ENCODE measurements at places on chromosomes 1 and 21. TPM values are rescaled to one million over a fixed set of nuclear protein-coding genes. Genes with fewer than 3 reads are reported as not detected.

KAZN gene
- 1.7 TPM for total RNA-seq

LRRC71 gene
- not detected for total RNA-seq

CNN3 gene
- 227 TPM for total RNA-seq

ASPM gene
- 77.6 TPM for total RNA-seq

KCND3 gene
- total RNA-seq: 0.17 TPM

DCST2 gene
- not detected for total RNA-seq

S100B gene
- not detected for total RNA-seq

GNAI3 gene
- total RNA-seq: 14.8 TPM

FABP3 gene
- total RNA-seq: 9.0 TPM

RIMS3 gene
- 3.1 TPM for total RNA-seq

PLPPR5 gene
- total RNA-seq: not detected

NTMT2 gene
- total RNA-seq: not detected

CELA2A gene
- total RNA-seq: not detected

HORMAD1 gene
- not detected for total RNA-seq

CLCA4 gene
- not detected for total RNA-seq

B3GALT2 gene
- total RNA-seq: 7.0 TPM

ACTL8 gene
- total RNA-seq: not detected

GJA9 gene
- total RNA-seq: not detected

HSD3B2 gene
- total RNA-seq: not detected

UQCRHL gene
- 0.84 TPM for total RNA-seq

RCC2 gene
- total RNA-seq: 37.6 TPM

CLEC20A gene
- not detected for total RNA-seq

CTXND2 gene
- total RNA-seq: not detected

MTARC1 gene
- total RNA-seq: not detected

OLFML2B gene
- total RNA-seq: 2.3 TPM

SPAG17 gene
- 0.05 TPM for total RNA-seq

LAMB3 gene
- total RNA-seq: 13.7 TPM

KRTAP19-3 gene
- total RNA-seq: not detected

ACTA1 gene
- total RNA-seq: not detected

TDRD5 gene
- not detected for total RNA-seq

TNFRSF8 gene
- total RNA-seq: not detected

ADGRB2 gene
- 11.3 TPM for total RNA-seq

CRYAA gene
- not detected for total RNA-seq

ATP1A2 gene
- 0.22 TPM for total RNA-seq

CD5L gene
- not detected for total RNA-seq

AADACL3 gene
- total RNA-seq: not detected

USH2A gene
- total RNA-seq: 6.9 TPM

ADGRL2 gene
- total RNA-seq: 52.3 TPM

HTR1D gene
- 4.6 TPM for total RNA-seq

WDR64 gene
- total RNA-seq: not detected

DNASE2B gene
- not detected for total RNA-seq

PLA2G2F gene
- not detected for total RNA-seq

MNDA gene
- total RNA-seq: not detected

CAMK1G gene
- total RNA-seq: not detected

Measured in A172 (cell line).